ELR (cell line): ENCODE measurements at places on chromosomes 1 and 21.

- no peak for DNase-seq
Measured at GRCh38 chr1:29502225-29502910, 266.0 kb downstream of the PTPRU start.

GRCh38 chr1:196181594-196181878, 426.7 kb downstream of the KCNT2 start:
- DNase-seq: no peak

- DNase-seq: no peak
Measured at GRCh38 chr1:211215577-211215976, 43.6 kb upstream of the RCOR3 start.

DNA sequence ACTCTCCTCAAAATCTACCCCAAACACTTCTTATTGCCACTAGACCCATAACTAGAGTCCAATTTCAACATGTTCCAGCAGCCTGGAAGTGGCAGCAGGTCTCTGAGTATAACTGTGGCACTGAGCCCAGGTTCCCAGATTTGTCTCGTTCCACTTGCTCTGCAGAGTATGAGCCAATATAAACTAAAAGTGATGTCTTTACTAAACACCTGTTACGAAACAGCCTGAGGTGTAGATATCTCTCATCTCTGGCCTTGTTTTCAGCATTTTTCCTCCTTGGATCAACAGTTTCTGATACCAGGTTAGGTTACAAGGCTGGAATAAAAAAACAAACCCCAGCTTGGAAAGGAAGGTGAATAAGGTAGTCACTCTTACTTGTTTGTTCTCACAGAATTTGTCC, 25.2 kb upstream of the PRDX6 start:
- DNase-seq: no peak

GRCh38 chr1:221563476-221563921, 178.4 kb downstream of the DUSP10 start:
- no peak for DNase-seq

GRCh38 chr21:36858320-36858957, 108.0 kb downstream of the HLCS start:
- DNase-seq: peak; percentile 90

DNA sequence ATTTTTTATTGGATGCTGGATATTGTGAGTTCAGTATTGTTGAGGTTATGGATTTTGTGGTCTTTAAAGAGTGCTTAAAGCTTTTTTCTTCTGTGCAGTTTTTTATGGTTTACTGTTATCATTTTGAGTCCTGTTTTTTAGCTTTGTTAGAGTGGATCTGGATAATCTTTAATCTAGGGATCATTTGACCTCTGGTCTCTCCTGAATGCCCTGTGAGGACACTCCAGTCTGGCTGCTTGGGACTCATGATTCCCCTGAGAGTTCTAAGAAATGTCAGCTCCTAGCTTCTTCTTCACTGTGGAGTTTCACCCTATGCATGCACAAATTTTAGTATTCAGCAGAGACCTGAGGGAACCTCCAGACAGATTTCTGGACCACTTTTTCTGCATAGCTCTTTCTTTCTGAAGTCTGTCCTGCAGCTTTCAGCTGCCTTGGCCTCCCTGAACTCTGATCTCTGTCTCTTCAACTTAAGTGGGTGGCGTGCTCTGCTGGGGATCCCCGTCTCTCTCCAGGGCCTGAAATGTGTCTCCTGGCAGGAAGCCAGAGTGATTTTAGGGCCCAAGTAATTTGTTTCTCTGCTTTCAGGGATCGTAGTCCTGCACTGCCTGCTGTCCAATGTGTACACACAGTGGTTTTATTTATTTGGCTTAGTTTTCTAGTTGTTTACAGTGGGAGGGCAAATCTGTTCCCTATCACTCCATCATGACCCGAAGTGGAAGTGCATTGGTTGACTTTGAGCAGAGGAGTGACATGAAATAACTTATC, 14.7 kb downstream of the PEX14 start:
- DNase-seq: no peak

DNA sequence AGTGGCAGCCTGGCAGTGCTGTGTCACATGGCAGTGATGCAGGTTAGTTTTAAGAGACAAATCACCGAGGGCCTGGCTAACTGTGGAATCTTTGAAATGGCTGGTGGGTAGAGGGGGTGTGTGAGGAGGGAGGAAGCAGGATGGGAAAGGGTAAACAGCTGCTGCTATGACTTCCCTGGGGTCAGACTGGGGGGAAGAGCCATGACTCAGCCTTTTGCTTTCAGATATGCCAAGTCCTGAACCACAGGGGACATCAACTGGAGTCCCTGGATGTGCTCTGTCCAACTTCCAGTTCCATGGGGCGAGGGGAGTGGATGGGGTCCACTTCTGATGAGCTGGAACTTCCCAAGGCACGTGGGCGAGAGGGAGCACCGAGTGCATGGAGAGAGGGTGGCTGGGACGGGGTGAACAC, 121.1 kb upstream of the ADAR start:
- peak; percentile 35 for DNase-seq

DNA sequence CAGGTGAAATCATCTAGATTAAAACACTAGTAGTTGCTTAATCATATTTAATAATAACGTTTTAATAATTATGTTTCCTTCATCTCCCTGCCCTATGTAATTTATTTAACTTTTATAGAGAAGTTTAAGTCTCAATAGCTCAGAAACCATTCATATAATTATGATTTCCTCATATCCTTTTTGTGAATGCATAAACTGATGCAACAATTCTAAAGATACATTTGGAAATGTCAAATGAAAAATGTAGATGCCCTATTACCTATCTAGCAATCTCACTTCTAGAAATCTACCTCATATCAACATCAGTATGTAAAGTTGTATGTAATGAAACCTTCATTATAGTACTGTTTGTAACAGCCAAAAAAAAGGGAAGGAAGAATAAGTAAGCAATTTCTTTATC, 10.5 kb downstream of the DRAM2 start:
- DNase-seq: no peak

DNA sequence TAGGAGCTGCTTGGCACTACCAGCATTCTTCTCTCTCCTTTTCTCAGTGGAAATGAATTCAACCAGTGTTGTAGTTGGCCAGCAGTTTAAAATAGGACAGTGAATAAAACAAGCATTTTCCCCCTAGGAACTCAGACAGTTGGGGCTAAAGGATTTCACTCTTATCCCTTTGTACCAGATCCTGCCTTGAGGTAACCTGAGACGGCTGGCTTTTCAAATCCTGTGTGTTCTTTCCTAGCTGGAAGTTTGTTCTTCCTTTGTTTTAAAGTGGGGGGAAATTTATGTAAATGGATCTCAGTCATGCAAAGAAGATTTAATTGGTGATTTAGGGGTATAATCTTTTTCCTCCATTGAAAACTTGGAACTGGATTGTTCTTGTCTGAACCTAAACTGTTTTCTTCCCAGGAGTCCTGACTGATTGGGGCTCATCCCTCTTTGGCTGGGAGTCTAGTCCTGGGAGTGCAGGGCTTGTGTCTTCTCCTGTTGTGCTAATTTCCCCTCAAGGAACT, 23.3 kb downstream of the ZP4 start:
- no peak for DNase-seq

GRCh38 chr1:155827450-155827849, 29.6 kb downstream of the GON4L start:
- no peak for DNase-seq

- DNase-seq: no peak
Measured at GRCh38 chr1:198361237-198361767, 179.2 kb downstream of the ATP6V1G3 start.

- peak; percentile 49 for DNase-seq
Measured at GRCh38 chr1:170321113-170321512, 175.4 kb downstream of the NTMT2 start.

GRCh38 chr1:33563699-33564098, 91.3 kb downstream of the ZSCAN20 start:
- no peak for DNase-seq

DNA sequence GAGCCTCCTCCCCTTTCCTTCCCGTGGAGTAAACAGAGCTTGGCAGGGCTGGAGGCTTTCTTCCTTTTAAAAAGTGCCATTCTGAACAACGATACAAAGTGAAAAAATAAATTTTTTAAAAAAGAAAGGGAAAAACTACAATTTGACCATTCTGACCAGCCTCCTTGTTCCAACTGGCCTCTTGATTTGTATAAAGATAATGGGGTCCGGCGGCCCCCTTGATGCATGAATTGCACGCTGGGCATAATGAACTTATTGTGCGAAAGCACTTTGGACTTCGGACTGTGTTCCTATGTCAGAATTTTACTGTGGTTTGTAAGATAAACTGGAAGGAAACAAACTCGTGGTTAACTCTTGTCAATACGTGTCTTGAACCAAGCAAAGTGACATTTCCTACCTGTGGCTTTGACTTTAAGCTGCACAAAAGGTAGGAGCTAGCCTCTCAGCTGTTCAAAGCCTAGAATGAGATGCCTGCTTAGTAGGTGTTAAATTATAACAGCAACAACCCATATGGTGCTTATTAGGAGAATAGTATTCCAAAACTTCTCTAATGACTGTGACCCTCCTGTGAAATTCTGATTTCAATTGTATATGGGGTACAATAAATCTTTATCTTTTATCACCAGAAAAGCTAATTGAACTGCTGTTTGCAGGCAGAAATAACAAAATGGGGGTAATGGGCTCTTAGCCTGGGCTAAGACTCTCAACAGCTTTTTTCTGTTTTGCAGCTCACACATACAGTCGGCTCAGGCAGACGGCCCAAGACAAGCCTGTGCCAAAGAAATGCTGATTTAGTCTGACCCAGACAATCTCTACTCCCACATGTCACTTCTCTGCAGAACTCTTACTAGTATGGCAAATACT, 9.3 kb downstream of the IRF2BP2 start:
- no peak for DNase-seq

DNA sequence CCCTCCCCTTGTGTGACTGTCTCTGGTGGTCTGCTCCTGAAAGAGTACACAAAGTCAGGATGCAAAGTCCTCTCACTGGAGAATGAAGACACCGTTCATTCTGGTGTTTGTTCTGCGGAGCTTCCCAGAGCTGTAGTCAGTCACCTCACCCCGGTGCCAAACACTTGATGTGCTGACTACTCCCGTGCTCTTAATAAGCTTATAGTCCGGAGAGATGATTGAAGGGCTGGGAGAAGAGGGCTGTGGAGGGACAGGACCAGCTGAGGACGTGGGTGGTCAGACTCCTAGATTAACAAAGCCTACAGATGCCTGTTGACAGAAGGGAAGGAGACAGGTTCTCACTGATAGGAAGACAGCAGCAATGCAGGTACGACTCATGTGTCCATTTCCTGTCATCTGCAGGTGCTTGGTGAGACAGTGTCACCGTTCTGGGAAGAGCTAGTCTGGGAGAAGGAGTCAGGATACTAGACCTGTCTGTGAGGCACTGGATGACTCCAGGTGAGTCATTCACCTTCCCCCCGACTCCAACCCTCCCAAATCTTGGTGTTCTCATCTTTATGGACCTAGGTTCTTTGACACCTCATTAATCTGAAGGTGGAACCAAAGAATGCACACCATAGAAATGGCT, 40.4 kb upstream of the LRRN2 start:
- DNase-seq: no peak

DNA sequence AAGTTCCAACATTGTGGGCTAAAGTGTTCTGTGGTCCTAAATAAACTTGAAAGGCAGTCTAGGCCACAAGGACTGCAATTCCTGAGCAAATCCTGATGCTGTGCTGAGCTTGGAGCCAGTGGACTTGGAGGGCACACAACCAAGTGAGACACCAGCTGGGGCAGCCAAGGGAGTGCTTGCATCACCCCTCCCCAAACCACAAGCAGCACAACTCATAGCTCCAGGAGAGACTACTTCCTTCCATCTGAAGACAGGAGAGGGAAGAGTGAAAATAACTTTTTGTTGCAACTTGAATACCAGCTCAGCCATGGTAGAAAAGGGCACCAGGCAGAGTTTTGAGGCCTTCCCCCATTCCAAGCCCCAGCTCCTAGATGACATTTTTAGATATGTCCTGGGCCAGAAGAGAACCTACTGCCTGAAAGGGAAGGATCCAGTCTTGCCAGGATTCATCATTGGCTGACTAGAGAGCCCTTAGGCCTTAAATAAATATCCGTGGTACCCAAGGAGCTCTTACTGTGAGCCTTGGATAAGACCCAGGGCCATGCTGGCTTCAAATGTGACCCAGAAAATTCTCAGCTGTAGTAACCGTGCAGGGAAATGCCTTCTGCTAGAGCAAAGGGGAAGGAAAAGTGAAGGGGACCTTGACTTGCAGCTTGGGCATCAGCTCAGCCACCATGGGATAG, 35.4 kb upstream of the LRRC8B start:
- no peak for DNase-seq

DNA sequence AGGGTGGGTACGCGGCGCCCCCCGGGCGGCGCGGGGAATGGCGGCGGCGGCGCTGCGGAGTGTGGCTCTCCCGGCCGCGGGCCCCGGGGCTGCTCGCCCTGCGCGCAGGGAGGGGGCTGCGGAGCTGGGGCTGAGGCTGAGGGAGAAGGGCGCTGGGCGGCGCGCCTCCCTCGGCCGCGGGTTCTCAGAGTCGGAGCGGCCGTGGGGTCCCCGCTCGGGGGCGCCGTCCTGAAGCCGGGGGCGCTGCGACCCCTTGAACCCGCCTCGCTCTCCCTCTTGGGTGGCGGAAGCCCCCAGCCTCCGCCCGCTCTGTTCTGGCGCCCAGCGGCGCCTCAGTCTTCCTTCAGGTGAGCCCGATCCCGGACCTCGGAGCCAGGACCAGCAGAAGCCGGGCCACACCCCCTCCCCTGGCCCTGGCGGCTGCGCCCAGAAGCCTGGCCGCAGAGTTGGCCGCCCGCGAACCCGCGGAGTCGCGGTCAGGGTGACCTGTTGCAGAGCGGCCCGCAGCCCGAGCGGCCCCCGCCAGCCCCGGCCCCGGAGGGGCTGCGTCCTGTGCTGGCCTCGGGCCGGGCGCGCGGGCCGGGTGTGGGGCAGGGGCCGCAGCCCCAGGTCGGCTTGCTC, 532 bp downstream of the RALGPS2 start:
- peak; percentile 61 for DNase-seq

GRCh38 chr1:24727501-24728216, 17.6 kb upstream of the CLIC4 start:
- DNase-seq: peak; percentile 83

DNA sequence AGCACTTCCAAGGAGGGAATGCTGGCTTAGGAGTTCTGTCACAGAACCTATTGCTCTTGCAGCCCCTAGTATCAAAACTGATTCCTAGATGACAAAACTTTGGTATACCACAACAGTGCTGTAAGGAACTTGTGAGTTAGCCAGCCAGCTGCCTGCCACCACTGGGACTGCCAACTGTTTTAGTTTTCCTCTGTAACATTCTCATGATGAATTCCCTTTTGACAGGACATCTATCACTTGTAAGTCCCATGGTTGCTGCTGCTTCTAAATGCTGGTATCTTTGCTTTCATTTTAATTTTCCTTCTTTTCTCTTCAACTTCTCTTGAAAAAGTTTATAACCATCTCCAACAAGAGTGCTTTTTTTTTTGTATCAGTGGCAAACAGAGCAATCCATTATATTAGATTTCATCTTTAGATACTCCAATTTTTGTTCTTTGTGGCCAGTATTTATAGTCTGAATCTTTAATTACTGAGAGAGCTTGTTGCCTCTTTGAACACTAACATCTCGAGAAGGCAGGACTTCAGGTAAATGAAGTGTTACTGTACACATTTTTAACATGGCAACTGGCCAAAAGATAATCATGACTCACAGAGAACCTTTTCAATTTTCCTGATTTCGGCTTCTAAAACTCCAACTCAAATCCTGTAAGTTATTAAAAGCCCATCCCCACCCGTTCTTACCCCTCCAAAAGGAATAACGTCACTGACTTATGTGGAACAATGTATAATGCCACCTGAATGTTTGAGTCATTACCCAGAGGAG, 19.8 kb downstream of the DBT start:
- DNase-seq: no peak

GRCh38 chr21:33943293-33943692, 27.7 kb upstream of the ATP5PO start:
- DNase-seq: no peak

GRCh38 chr1:63074321-63074720, 248.0 kb upstream of the FOXD3 start:
- DNase-seq: no peak

GRCh38 chr1:225987491-225988316, 11.4 kb downstream of the SDE2 start:
- peak; percentile 66 for DNase-seq
